ENCODE measurements at places on chromosomes 4 and X.

- DNase-seq: no peak
These were observed 158.4 kb upstream of the SLC7A11 start for GRCh38 chr4:138400543-138400942.

DNA sequence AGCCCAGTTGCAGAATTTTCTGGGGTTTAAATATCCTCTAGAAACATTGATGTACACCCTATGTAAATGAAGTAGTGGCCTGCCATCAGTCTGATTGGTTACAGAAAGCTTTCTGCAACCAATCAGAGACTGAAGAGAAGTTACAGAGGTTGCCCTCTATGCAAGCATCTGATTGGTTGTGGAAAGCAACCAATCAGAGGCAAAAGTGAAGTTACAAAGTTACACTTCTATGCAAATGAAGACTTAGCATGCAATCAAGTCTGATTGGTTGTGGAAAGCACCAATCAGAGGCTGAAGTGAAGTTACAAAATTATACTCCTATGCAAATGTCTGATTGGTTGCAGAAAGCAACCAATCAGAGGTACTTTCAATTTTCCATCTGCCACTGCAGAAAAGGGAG is 51.9 kb upstream of the USP9X start:
- no peak for DNase-seq

DNA sequence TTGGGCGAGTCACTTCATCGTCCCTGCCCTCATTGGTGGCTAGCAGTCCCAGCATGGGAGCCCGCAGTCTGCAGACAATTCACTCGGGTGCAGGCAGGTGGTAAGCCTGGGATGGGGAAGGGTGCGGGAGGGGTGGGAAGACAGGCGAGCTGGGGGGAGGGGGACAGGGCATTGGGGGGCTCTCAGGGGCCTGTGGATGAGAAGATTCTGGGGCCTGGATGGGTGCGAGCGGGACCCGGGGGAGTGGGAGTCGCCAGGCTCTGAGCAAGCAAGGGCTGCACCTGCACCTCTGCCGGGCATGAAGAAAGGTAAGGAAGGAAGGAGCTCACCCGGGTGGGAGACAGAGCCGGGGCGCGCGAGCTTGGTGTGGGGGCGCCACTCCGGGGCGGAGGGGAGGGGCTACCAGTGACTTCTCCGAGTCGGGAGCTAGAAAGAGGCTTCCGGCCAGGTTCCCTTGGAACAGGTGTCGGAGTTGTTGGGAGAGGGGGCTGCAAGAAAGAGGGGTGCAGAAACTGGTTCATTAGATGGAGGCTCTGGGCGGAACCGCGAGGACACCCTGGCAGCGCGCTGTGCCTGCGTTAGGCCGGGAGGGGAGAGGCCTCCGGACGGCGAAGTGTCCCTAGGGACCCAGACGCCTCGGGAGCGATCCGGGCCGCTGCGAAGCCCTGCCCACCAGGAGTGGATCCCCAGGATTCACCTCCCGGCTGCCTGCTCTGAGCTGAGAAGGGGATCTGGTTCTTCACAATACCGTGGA is 103.4 kb upstream of the PDLIM3 start:
- no peak for DNase-seq

DNA sequence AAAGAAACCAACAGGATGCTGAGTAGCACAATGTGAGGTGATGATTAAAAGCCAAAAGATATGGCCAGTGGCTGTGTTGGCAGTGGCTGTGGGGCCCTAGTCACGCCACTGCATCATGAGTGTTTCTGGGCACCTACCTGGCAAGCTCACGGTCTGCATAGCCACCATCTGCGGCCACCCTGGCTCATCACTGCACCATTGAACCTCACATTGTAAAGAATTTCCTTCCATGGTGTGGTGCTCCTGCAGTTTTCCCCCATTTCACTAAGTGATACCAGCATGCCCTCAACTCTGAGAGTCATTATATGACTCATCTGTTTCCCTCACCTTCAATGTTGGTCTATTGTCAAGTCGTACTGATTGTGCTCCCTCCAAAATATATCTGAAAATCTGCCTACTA is 45.5 kb upstream of the CLNK start:
- DNase-seq: no peak

DNA sequence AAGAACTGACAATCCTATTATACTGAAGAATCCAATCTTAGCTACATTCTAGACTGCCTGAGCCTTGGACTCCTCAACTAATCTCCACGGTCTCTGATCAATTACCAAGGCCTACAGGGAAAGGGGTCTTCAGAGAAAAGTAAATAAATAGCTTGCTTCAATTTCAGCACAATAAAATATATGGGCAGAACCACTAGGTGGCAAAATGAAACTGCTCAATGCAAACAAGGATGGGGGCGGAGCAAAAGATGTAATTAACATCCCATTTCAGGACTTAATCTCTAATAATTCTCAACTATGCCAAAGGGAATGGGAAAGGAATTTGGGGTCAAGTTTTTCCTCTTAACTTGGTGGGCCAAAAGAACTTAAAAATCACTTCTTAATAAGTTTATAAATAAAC is 78.4 kb upstream of the MAP3K15 start:
- no peak for DNase-seq

GRCh38 chr4:112865443-112865842 is 184.0 kb upstream of the ANK2 start:
- DNase-seq: no peak

GRCh38 chr4:53788621-53789020 is 197.3 kb upstream of the LNX1 start:
- no peak for DNase-seq

- DNase-seq: no peak
These were observed 53.1 kb downstream of the MAP3K15 start for GRCh38 chrX:19462231-19462630.

- no peak for DNase-seq
These were observed 56.3 kb downstream of the PPEF2 start for GRCh38 chr4:75845992-75846391.

GRCh38 chrX:136768469-136769084 is 12.2 kb downstream of the ARHGEF6 start:
- no peak for DNase-seq

DNA sequence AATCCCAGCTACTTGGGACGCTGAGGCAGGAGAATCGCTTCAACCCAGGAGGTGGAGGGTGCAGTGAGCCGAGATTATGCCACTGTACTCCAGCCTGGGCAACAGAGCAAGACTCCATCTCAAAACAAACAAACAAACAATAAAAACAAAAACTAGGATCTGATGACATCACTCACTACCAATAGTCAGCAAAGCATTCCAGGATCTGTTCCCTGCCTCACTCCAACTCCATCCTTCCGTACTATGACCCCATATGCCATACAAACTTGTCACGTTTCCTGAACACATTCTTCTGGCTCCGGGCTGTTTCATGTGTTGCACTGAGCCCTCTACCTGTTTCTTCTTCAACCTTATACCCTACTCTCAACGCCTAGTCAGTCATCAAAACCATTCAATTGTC is 47.3 kb downstream of the RBM47 start:
- no peak for DNase-seq

- DNase-seq: no peak
These were observed 68.0 kb upstream of the TMEM164 start for GRCh38 chrX:109934935-109935334.

DNA sequence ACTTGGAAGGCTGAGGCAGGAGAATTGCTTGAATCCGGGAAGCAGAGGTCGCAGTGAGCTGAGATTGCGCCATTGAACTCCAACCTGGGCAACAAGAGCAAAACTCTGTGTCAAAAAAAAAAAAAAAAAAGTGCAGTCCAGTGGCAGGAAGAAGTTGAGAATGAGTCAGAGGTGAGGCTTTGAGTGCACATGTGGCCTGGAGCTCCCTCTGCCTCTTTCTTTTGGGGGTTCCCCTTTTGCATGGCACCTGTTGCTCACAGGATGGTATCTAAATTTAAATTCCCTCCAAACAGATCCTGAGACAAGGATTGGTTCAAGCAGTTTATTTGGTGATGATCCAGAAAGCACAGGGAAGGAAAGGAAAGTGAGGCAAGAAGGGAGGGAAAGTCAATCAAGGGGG is 151.4 kb upstream of the STX18 start:
- no peak for DNase-seq

DNA sequence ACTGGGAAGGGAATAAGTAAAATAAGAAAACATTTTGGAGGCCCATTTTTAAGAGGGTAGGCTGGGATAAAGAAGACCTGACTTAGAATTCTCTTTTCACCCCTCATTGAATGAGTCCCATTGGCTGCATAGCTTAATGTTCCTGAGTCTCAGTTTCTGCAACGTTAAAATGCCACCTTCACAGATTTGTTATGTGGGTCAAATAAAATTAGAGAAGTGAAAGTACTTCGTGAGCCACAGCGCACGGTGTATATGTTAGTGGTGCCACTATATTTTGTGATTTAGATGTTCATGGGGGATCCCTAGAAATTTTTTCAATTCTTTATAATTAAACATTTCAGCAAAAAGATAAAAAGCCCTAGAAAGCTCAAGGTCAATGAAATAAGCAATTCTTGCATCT is 109.2 kb upstream of the HS3ST1 start:
- DNase-seq: no peak

GRCh38 chrX:132022967-132023895 is at the start of gene STK26:
Gene STK26, plus strand, starts transcription at chrX:132023302. Its CDS starts 316 bp downstream, at chrX:132023618.
- peak; percentile 36 for DNase-seq

GRCh38 chrX:149569770-149570169 is 17.5 kb downstream of the MAGEA9B start:
- no peak for DNase-seq

GRCh38 chr4:32133141-32133540 is 1413.0 kb downstream of the PCDH7 start:
- no peak for DNase-seq

- DNase-seq: no peak
These were observed 31.9 kb downstream of the RHOH start for GRCh38 chr4:40228497-40229365.

DNA sequence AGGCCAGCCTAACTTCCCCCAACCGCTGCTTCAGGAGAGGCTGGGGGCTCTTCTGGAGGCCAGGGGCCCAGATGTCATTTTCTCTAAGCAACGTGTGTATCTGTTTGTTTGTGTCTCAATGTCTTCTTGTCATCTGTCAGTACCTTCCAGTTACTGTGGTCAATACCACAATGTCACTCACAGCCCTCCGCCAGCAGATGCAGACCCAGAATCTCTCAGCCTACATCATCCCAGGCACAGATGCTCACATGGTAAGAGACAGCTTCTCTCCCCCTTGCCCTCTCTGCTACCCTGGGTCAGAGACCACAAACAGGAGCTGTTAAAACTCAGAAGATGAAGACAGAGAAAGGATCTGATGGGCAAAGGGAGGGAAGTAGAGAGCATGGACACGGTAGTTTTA is 5.0 kb downstream of the XPNPEP2 start:
- no peak for DNase-seq

GRCh38 chrX:8033175-8033574 is 106.0 kb upstream of the PNPLA4 start:
- no peak for DNase-seq

- DNase-seq: no peak
These were observed 21.8 kb downstream of the HAUS3 start for GRCh38 chr4:2220016-2220630.

DNA sequence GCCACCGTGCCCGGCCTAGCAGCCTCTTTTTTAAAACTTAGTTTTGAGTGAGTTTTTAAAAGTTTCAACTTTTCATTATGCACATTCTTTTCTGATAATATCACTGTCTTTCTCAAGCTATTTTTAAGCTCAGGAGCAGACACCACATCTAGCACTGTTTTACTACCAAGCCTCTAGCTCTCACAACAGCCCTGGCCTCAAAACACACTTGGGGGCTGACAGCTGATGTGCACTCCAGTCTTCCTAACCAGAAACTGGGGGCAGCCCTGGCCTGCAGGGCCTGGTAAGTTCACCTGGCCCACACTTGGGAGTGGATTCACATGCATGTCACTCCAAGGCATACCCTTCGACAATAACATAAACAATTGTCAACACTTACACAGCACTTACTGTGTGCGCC is 34.0 kb downstream of the CENPU start:
- no peak for DNase-seq

DNA sequence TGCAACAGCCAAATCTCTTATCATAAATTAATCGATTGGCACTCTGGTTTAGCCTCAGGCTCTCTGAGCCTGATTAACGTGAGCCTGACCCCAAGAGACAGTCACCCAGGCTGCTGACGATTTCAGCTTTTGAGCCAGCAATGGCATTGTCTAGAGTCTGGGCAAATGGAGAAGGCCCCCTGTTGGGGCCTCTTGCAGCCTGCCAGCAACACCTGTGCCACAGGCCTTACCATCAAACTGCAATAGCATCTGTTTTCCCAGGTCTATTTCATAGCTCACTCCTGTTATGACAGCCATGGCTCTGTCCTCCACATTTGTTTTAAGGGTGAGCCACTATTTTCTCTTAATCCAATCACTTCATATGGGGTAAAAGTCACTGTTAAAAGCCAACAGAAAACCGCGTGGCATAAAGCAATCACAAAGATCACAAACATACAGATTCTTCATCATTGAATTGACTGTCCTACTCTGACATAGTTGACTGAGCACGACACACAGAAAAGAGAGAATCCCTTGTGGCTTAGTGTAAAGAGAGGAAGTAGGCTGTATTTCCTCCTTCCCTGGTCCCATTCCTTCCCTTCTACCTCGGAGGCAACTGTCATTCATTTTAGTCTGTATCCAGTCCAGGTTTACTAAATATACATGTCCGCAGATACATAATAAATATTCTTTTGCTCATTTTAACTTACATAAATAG is 47.8 kb downstream of the SLC9A7 start:
- DNase-seq: no peak

DNA sequence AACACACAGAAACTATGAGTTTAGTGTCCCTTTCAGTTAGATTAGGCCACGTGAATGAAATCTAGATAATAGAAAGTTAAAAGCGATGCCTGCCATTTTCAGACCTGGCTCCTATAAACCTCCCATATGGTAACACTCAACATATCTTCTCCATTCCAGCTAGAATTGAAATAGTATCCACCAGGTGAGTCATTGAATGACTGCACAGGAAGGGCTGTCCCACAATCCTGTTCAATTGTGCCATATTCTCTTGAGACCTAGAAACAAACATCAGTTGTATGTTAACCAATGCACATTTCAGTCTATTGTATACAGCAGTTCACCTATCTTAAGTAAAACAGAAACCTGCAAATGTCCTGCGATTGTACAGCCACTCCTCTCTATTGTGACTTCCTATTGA is 659.3 kb upstream of the SLIT2 start:
- DNase-seq: no peak

- no peak for DNase-seq
These were observed 1.5 kb downstream of the ABCE1 start for GRCh38 chr4:145099653-145100052.

DNA sequence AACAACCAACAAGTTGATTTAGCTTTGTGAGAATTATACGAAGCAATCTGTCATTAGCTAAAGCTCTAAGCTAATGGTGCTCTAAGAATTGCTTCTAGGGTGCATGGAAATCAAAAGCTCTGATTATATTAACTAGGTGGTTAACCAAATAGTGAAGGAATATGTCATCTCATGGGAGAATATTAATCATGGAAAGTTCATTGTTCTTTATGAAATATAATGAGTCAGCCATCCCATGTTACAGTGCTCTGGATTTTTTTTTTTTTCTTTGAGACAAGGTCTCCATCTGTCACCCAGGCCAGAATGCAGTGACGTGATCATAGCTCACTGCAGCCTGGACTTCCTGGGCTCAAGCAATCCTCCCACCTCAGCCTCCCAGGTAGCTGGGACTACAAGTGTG is 10.5 kb downstream of the DCAF8L2 start:
- no peak for DNase-seq

Data from NCI-H1436 treated with DMSO at 0.1 percent for 48 hours (cell line).